ENCODE measurements at places on chromosomes 13 and 19.
A peak's percentile ranks its signal among the peaks of the same experiment; 100 is the strongest.

GRCh38 chr13:73171926-73172325 is 113.1 kb downstream of the KLF5 start:
- DNase-seq: no peak

DNA sequence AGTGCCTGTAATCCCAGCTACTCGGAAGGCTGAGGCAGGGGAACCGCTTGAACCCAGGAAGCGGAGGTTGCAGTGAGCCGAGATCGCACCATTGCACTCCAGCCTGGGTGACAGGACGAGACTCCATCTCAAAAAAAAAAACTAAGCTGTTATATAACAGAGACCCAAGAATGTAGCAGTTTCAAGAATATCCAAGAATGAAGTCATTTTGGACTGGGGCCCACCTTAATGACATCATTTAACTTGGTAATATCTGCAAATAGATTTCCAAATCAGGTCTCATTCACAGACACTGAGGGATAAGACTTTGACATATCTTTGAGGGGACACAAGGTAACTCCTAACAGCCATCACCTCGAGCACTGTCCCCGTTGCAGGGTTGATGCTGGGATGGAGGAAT is 36.5 kb upstream of the MRI1 start:
- no peak for DNase-seq

DNA sequence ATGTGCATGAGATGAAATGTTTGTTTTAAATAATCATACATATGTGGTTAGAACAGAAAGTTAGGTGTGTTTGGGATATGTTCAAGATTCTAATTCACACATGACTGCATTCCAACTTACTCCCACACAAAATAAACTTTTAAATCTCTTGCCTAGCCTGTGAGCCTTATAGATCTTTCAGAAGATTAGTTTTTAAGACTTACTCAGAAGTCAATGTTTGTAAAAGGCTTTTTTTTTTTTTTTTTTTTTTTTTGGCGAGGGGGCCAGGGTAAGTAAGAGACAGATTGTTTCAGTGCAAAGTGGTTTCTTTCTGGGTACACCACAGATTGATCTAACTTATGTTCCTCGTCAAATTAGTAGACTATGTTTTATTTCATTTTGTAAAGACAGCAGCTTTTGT is 39.1 kb downstream of the GPR180 start:
- no peak for DNase-seq

GRCh38 chr19:13212759-13213330 is 62.6 kb downstream of the IER2 start:
- peak; percentile 47 for DNase-seq

GRCh38 chr13:49814551-49815270 is 22.2 kb upstream of the KPNA3 start:
- no peak for DNase-seq

DNA sequence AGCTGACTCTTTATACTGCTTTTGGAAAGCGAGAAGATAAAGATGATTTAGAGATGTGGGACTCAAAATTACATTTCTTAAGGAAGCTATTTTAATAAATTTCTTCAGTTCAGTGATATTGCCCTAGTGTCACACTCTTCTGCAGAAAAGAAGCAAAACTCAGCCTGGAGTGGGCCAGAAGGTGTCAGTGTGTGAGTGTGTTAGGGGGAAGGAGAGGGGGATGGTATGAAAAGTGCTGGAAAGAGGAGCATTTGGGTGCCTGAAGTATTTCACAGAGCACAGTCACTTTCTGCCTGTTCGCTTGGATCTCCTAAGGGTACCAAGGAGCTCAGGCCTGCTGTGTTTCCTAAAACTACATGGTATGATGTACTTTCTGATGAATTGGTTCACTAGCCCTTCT is 84.5 kb upstream of the FRY start:
- no peak for DNase-seq

- peak; percentile 37 for DNase-seq
Observed at GRCh38 chr19:16247353-16248182, 49.9 kb downstream of the AP1M1 start.

DNA sequence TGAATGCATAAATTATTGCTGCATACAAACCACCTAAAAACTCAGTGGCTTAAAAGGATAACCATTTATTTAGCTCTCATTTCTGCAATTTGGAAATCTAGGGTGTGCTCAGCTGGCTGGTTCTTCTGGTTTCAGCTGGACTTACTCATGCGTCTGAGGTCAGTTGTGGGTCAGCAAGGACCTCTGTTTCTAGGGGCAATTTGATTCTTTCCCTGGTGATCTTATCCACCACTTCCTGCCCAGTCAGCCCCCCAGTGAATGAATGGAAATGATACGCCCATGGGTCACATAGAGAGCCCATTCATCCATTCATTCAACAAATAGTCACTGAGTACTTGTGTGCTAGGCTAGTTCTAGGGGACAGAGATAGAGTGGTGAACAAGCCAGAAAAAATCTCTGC is 9.9 kb downstream of the FXYD5 start:
- no peak for DNase-seq

Data from GM12864 (cell line).